ENCODE measurements at places on chromosomes 11 and 22.

GRCh38 chr11:84333221-84333620 is 1047.1 kb upstream of the CCDC90B start:
- DNase-seq: no peak

GRCh38 chr11:4459500-4459899 is 10.4 kb downstream of the OR52K2 start:
- DNase-seq: no peak

DNA sequence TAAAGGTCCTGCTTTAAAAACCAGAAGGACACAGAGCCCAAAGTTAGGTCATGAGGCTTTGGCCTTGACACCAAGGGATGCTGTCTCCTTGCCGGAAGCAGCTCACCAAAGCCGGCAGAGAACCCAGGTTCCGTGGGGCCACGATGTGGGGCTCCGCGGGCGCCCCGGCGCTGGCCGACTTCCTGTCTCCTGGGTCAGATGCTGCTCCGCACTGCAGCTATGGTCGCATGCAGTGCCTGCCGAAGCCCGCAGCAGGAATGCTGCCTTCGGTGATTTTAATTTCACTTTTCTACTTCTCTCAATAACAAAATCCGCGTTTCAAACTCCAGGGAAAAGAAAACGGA is 454 bp upstream of the OTUB1 start:
- DNase-seq: no peak

DNA sequence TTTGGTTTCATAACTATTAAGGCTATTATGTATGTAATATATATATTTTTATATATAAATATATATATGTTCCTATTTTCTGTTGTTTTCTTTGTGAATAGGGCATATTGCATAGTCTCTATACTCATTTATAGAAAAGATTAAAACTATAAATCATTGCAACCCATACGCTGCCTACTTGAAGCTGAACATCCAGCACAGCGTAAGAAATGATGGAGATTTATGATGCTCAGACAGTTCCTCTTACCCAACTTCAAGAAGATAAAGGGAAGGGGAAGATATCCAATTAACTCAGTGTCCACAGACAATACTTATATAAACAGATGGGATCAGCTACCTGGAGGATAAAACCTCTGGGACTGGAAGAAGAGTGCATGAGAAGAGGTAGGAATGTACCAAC is 791.7 kb downstream of the FAM181B start:
- DNase-seq: no peak

- no peak for DNase-seq
These were observed 14.8 kb upstream of the MUC5B start for GRCh38 chr11:1208144-1208393.

DNA sequence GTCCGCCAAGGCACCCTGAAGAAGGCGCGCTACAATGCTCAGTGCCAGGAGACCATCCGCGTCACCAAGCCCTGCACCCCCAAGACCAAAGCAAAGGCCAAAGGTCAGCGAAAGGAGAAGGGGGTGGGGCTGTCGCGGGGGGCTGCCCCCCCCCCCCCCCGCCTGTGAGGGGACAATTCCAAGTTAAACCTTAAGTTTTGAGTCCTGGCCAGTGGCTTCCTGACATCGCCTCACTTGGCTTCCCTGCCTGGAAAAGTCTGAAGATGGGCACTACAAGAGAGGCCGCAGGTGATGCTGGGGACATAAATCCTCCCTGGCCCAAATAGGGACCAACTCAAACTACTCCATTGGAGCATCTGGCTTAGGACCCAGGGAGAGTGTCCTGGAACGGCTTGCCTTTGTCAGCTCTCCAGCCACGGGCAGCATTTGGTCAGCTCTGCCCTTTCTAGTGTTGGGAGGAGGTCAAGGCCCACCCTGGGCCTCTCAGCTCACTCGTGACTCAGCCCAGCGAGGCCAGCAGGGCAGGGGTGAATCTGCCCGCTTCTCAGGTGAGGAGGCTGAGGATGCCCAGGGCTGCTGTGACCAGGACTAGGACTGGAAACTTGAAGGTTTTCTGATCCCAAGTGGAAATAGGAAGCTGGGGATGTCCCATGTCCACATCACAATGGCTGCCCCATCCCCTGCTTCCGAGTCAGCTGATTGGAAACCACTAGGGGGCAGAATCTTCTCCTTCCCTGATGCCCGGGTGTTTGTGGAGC is 1.4 kb downstream of the MDK start:
- no peak for DNase-seq

DNA sequence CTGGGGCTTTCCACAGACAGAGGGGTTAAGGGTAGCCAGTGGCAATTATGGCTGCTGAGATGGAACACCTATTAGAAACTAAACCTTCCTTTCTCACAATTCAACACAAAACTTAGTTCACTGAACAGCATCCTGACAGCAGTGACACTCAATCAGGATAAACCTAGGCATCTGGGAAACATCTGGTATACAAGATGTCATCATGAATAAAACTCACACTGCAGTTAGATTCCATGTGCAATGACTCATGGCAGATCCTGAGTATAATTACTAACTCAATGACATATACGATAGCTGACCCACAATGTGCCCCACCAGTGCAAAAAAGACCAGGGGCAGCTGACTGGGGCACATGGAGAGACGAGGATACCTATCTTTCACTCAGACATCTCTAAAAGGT is 17.7 kb downstream of the RBFOX2 start:
- DNase-seq: no peak

DNA sequence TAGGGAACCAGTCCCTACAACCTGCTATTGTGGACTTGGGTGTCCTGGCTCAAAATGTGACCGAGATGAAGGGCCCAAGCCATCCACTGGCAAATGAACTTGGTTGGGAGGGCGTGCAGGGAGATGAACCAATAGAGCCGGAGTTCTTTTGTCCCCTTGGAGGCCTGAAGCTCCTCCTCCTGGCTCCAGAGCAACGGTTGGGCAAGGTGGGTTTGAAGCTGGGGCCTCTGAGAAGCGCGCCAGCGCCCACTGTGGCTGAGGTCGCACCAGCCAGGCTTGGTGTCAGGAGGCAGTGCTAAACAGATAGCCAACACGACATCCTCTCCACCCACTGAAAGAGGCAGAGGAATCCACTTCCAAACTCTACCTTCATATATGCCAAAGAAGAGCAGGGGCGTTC is 36.0 kb upstream of the PACSIN2 start:
- DNase-seq: no peak

GRCh38 chr22:19548964-19549363 is 24.8 kb upstream of the CLDN5 start:
- no peak for DNase-seq

DNA sequence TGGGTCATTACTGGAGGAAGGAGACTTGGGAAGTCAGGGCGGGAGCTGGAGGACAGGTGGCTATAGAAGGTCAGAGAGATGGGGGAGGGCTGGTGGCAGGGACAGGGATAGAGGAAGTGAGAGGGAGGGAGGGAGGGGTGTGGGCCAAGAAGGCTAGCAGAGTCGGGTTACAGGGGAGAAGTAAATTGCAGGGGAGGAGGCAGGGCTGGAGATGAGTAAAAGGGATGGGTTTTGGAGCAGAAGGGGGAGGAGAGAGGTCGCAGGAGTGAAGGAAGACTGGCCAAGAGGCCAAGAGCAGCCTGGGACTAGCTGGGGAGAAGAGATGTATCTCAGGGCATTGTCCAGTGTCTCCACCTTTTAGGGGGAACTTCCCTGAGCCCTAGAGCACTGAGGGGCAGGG is 33.0 kb downstream of the LRRC10B start:
- no peak for DNase-seq

GRCh38 chr22:26789951-26790350 is 132.6 kb downstream of the MIAT start:
- no peak for DNase-seq

DNA sequence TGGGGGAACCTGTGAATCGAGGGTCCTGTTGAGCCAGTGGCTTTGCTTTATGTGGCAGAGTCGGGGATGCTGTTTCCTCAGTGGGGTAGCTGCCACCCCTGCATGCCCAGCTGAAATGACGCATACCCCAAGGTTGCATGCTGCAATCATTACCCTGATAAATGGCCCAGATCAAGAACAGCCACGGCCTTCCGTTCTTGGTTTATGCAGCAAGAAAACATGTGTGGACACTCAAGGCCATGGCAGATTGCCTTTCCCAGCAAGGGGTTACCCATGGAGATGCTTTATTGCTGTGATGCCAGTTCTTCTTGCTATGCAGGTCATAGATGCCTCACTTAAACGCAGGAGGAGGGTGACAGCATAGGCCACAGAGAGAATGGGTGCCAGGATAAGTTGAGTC is 14.3 kb upstream of the SREBF2 start:
- no peak for DNase-seq

DNA sequence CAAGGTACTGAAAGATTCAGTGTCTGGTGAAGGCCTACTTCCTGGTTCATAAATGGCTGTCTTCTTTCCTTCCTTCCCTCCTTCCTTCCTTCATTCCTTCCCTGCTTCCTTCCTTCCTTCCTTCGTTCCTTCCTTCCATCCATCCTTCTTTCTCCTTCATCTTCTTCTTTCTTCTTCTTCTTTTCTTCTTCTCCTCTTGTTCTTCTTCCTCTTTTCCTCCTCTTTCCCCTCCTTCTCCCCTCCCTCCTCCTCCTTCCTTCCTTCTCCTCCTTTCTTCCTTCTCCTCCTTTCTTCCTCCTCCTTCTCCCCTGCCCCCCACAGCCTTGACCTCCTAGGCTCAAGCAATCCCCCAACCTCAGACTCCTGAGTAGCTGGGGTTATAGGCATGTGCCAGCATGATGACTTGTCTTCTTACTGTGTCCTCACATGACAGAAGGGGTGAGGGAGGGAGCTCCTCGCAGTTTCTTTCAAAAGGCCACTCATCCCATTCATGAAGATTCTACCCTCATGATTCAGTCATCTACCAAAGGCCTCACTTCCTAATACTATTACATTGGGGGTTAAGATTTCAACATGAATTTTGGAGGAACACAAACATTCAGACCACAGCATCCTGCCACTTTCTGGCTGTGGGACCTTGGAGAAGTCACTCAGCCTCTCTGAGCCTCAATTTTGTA is 22.6 kb upstream of the CCDC134 start:
- DNase-seq: no peak

DNA sequence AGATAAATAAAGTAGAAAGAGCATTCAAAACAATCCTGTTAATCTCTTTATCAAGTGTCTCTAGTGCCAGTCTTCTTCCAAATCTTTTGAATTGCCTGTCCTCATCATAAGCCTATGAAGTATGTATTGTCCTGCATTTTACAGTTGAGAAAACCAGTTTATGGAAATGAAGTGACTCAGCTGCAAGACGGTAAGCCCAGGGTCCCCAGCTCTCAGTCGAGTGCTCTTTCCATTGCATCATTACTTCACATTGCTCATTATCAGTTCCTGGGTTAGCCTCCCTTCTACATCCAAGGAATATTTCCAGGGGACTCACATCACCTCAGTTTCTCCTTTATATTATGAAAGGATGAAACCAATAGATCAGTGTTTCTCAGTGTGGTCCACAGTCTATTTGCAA is 9.1 kb upstream of the P4HA3 start:
- no peak for DNase-seq

GRCh38 chr11:59199546-59200422 is 12.9 kb downstream of the MPEG1 start:
- no peak for DNase-seq

DNA sequence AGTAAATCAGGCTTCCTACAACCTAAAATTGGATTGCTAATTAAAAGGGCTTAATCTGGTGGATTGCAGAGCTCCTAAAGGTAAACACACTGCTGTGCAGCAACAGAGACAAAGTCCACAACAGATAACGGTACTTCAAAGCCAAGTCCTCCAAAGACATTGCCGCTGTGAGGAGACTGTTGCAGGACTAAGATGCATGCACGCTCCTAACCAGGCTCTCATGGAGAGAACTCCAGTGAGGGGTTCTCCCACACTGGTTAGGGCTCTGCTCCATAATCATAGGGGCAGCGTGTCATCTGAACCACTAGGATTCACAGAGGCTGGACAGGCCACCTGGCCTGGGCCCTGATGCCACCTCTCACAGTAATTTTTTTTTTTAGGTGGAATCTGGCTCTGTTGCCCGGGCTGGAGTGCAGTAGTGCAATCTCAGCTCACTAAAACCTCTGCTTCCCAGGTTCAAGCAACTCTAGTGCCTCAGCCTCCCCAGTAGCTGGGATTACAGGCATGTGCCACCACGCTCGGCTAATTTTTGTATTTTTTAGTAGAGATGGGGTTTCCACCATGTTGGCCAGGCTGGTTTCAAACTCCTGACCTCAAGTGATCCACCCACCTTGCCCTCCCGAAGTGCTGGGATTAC is 56.9 kb upstream of the ARFGAP3 start:
- DNase-seq: no peak

- DNase-seq: no peak
These were observed 404.6 kb downstream of the OPCML start for GRCh38 chr11:133127741-133128140.

DNA sequence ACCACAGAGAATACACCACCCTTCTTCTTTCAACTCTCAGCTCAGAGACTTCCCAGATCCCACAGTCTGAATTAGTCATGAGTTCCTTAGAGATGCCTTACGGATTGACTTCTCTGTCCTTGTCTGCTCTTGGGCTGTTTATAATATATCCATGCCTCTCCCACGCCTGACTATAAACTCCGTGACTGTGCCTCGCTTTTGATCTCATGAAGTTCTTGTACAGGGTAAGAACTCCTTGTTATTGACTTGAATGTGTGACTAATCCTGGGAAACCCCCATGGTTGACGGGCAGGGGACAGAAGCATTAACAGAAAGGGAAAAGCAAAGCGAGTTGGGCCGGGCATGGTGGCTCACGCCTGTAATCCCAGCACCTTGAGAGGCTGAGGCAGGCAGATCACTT is 62.4 kb upstream of the POU2AF1 start:
- DNase-seq: no peak

- no peak for DNase-seq
These were observed 126.4 kb upstream of the E2F8 start for GRCh38 chr11:19366992-19367709.

GRCh38 chr11:123740787-123741158 is 687 bp downstream of the ZNF202 start:
- DNase-seq: no peak

DNA sequence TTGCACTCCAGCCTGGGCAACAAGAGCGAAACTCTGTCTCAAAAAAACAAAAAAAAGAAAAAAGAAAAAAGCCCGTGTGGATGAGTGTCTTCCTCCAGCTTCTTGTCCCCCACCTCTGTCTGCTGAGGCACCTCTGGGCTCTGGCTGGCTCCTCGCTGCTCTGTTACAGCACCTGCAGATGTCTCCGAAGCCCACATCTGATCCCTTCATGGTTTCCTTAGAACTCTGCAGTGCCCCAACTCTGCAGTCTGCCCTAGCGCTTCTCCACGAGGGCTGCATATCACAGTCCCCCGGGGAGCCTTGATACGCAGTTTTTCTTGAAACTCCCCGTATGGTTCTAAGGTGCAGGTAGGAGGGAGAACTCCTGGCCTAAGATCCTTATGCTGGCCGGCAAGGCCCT is 15.9 kb downstream of the KCTD17 start:
- no peak for DNase-seq
